H54 (cell line): ENCODE measurements at places on chromosomes 1 and 21.

DNA sequence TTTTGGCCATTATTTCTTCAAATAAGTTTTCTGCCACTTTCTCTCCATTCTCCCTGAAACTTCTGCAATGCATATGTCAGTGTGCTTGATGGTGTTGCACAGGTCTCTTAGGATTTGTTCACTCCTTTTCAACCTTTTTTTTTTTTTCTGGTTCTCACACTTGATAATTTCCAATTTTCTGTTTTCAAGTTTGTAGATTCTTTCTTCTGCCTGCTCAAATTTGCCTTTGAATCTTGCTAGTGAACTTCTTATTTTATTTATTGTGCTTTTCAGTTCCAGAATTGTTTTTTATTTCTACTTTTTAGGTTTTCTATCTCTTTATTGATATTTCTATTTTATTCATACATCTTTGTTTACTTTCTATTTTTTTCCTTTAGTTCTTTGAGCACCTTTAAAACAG, 48.4 kb upstream of the PTPRC start:
- no peak for DNase-seq

DNA sequence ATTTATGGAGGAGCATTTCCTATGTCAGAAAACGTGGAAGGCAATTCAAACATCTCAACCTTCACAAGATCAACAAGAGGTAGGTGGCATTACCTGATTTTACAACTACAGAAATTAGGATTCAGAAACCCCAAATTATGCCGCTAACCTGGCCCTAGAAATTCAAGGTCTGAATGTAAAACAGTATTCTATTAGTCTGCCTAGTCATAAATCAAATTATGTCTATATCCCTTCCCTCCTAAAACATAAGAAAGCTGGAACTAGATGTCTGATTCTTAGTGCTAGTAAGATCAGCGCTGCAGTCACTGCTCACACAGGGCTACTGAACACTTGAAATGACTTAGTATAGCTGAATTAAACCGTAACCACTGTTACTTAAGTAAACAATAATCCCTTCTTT, 1.4 kb downstream of the TOMM20 start:
- DNase-seq = no peak

DNA sequence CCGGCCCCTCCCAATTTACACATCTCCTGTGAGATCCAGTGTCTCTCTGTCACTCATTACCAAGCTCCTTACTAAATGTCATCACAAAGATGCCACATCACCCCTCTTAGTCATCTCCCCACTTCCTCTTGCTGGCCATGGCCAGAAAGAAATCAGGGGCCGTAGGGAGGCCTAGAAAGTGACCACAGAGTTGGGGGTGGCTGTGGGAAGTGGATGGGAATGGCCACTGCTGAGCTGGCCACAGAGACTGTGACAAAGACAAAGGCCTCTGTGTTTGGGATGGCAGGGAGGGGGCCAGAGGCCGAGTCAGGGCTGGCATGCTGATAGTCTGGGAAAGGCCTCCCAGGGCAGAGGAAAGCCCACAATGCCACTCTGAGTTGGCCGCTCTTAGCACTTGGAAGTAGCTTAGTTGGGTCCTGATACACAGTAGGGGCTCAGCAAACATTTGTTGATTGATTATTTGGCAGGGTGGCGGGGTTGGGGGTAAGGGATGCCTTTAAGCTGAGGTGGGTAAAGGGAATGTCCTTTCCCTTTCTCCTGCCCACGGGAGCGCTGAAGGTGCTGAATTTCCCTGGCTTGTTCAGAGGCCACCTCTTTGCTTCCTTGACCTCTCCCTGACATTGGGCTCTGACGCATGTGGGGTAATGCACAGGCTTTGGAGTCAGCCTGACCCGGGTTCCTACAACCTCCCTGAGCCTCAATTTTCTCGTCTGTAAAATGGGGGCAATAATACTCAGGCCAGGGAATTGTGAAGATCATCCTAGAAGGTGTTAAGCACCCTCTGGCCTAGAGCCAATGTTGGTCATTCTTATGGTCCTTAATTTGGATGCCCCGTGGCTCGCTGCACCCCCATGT, 13.2 kb downstream of the NAV1 start:
- peak; percentile 62 for DNase-seq

DNA sequence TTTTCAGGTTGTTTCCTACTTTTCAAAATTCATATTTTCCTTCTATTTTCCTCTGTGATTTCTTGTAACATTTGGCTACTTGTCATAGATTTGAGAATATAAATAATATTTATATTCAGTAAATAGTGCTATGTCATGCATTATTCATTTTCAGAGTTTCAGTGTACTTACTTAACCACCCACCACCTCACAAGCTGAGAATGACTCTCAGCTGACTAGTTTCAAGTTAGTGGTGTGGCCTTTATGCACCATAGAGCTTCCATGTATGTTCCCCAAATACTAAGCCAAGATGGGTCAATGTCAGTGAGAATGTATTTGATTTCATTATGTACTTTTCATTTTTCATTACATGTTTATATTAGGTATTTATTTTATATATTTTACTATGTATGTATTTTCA, 56.9 kb upstream of the RGS1 start:
- no peak for DNase-seq

GRCh38 chr1:222370913-222371675, 176.8 kb downstream of the HHIPL2 start:
- peak; percentile 45 for DNase-seq

DNA sequence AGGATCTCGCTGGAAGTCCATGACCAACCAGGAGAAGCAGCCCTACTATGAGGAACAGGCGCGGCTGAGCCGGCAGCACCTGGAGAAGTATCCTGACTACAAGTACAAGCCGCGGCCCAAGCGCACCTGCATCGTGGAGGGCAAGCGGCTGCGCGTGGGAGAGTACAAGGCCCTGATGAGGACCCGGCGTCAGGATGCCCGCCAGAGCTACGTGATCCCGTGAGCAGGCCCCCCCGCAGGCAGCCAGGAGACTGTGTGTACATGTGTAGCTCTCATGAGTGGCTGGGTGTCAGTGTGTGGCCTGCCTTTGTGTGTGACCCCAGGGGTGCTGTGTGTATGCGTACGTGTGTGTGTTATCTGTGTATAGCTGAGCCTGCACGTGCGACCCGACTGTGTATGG, 27.2 kb downstream of the ETNK2 start:
- no peak for DNase-seq

- DNase-seq = no peak
Observed at GRCh38 chr1:160197231-160197630, 6.9 kb downstream of the CASQ1 start.

DNA sequence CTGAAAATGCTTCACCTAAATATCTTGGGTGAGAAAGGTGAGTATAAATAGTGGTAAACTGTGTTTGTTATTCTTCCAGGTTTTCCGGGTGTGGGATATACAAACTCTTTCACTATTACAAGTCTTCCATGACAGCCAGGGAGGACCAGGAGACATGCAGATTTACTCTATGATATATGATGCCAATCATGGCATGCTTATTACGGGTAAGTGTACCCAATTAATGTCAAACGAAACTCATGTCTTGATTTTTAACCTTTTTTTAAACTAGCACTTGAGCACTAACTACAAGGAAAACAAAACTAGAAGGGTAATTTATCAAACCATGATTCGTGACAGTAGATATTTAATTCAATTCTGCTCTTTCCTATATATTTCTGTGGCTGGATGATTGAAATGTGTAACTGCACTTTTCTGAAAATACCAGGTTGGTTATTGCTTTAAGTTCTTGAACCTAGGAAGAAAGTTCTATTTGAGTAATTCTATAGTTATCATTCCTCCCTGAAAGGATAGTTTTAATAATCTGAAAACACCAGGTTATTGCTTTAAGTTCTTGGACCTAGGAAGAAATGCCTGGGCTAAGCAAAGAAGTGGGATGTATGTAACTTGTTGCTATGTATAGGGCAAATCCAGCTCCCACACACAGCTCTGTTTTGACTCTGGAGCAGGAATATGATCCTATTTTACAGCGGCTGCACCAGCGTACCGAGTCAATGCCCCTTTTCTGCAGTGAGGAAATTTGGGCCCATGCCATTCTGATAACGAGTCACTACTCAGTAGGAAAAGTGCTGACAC, 86.4 kb downstream of the WDR64 start:
- DNase-seq = no peak

GRCh38 chr1:206801467-206801866, 29.2 kb upstream of the IL10 start:
- no peak for DNase-seq

- no peak for DNase-seq
Observed at GRCh38 chr1:20172033-20172590, 13.8 kb upstream of the UBXN10 start.

DNA sequence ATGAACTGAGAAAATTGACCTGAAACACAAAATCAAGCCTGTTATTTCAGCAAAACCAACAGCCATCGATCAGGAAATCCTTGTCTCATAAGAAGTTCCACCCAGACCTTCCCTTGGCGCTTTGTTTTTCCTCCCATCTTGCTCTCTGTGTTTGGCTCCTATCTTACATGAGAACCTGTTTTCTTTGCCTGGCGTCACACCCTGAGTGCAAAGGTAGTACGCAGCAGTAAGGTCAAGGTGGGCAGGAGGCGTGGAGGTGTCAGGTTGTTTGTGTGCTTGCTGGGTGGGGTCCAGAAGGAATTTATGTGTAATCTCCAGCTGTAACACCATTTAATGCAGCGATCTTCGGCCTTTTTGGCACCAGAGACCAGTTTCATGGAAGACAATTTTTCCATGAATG, 50.5 kb downstream of the C1orf21 start:
- DNase-seq = no peak

DNA sequence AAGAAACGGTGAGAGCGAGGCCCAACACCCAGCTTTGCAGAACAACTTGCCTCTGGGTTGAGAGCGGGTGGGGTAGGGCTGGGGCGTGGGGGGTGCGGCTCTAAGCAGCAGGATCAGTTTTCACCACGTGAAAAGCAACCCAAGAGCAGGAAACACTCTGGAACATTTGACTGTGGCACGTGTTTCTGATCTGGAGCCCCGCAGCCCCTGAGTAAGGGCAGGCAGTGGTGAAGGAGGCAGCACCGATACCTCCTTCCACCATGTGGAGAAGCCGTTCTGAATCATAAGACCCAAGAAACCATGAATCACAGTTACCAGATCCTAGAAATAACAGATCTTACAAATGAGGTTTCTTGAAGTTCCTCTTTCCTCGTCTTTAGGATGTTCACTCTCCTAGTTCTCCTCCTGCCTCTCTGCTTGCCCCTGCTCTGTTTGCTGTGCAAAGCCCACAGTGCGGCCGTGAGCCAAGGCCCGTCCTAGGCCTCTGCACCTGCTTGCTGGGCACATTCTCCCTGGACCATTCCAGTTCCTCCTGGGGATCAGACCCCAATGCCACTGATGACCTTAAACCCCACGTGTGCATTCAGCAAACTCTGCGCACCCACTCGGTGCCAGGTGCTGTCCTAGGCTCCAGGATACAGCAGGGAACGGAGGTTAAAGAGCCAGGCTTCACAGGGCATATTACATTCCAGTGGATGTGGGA, 31.9 kb downstream of the SLC1A7 start:
- no peak for DNase-seq

DNA sequence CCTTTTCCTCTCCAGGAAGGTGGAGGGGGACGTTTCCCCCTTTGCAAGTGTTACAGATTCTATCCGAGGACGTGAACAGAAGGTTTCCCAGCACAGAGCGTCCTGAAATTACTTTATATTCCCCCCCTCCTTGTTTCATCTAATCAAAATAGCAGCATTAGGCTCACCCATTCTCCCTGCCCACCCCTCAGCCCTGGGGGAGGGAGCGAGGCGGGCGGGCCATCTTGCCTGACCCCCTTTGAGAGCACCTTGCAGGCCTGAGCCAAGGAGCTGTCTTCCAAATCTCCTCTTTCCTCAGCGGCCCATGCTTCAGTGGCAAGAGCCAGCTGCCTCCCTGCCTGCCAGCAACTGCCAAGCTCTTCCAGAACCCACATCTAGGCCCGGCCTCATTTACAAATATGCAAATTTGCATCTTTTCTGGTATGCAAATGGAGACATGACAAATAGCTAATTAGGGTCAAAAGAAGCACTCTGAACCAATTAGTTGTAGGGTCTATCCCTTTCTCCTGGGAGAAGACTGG, 69.1 kb upstream of the POU3F1 start:
- no peak for DNase-seq

GRCh38 chr1:213008564-213008963, 7.1 kb downstream of the ANGEL2 start:
- DNase-seq = no peak

DNA sequence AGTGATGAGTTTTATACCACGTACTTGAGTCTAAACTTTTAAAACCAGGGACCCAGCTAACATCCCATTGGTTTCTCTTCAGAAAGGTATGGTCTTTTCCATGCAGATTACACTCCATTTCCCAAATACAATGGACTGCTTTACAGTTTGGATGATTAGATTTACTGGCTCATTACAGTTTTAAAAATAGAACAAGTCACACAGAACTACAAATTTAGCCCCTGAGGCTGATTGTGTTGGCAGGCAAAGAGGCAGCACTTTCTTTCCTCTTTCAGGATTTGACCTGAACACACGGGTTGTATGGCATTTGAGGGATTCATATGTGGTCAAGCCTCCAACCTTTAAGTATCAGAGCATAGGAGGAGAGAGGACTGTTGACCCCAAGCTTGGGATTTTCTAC, 21.8 kb upstream of the VTCN1 start:
- no peak for DNase-seq

DNA sequence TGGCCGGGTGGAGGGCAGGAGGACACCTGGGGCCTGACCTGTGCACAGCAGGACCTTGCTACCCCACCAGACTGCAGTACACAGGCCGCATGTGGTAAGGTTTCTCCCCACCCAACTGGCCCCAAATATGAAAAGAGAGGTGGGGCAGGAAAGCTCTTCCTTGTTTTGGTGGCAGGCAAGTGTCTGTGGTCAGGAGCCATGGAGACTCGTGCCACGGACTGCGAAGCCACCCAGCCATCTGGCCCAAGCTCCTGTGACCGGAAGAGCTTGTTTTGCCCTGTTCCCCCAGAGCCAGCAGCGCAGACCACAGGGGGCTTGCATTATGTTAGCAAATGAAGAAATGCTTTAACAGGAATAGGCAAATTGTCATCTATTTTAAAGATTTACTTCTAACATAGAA, 54.9 kb downstream of the OLIG1 start:
- DNase-seq = no peak

- peak; percentile 9 for DNase-seq
Observed at GRCh38 chr1:18396247-18396980, 84.3 kb upstream of the KLHDC7A start.

- DNase-seq = no peak
Observed at GRCh38 chr1:6468729-6469461, 2.9 kb upstream of the TNFRSF25 start.

DNA sequence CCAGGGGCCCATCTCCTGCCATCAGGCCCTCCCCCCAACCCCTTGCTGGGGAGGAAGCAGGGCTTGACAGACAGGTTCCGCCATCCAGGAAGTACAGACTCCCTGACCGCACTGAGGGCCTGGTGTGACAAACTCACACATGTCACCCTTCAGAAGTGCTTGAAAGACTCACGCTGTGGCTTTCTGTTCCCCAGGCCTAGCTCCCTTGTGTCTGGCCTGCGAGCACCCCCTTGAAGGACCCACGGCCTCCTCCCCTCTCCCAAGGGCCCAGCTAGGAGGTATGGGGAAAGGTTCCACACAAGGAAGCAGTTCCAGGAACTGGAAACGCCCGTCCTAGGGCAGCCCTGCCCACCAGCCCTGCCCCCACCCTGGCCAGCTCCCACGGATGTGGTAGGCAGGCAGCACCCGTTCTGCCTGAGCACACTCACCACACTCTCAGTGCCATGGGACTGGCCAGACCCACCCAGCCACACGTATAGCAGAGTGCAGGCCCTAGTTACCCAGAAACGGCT, 26.7 kb downstream of the SLC2A1 start:
- no peak for DNase-seq
